ENCODE measurements at places on chromosomes 3 and 15.
A peak's percentile ranks its signal among the peaks of the same experiment; 100 is the strongest.

GRCh38 chr3:182238126-182238525 is 526.4 kb downstream of the SOX2 start:
- DNase-seq = peak; percentile 15

- DNase-seq = no peak
These were observed 266.9 kb downstream of the OCA2 start for GRCh38 chr15:27832237-27832596.

DNA sequence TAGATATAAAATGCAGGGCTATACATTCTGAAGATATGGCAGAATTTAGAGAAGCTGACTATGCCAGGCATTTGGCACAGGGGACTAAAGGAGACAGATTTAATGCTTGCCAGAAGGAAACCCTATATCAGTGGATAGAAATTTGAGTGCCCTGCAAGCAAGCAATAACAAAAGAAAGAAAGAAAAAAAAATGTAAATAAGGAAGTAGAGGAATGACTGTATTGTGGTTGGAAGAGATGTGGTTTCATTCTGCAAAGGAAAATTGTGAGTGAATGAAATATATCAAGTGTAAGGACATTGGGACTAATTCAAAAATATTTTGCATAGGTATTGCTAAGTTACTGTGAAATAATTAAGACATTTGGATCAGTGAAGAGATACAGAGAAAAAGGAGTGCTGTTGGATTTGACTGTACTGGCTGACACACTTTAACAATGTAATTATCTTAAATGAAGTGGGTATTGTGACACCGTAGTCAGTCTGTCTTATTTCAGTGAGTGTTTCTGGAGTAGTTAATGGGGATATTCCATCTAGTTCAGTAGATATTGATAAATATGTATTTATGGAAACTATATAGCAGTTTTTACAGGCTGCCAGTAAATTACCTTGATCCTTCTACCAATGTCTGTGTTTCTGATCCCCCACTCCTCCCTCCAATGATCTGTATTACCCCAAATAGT is 418.2 kb downstream of the CNTN4 start:
- DNase-seq = no peak

GRCh38 chr3:42601896-42602581 is 1.6 kb downstream of the NKTR start:
- DNase-seq = no peak

- no peak for DNase-seq
These were observed 59.9 kb downstream of the ADCY5 start for GRCh38 chr3:123388811-123389627.

DNA sequence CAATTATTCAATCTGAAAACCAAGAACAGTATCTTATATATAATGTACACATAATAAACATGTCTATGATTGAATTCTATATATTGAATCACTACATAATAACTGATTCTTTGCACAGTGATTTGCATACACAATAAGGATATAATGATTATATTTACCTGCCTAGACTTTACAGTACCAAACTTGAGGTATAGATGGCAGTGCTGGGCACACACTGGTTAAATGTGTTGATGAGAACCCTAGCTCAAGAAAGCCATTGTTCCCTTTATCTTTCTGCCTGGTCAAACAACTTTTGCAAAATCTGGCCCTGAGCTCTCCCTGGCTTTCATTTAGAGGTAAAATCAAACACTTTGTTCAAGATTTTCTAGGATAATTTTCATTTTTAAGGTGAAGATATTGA is 697.7 kb downstream of the TUSC7 start:
- no peak for DNase-seq

DNA sequence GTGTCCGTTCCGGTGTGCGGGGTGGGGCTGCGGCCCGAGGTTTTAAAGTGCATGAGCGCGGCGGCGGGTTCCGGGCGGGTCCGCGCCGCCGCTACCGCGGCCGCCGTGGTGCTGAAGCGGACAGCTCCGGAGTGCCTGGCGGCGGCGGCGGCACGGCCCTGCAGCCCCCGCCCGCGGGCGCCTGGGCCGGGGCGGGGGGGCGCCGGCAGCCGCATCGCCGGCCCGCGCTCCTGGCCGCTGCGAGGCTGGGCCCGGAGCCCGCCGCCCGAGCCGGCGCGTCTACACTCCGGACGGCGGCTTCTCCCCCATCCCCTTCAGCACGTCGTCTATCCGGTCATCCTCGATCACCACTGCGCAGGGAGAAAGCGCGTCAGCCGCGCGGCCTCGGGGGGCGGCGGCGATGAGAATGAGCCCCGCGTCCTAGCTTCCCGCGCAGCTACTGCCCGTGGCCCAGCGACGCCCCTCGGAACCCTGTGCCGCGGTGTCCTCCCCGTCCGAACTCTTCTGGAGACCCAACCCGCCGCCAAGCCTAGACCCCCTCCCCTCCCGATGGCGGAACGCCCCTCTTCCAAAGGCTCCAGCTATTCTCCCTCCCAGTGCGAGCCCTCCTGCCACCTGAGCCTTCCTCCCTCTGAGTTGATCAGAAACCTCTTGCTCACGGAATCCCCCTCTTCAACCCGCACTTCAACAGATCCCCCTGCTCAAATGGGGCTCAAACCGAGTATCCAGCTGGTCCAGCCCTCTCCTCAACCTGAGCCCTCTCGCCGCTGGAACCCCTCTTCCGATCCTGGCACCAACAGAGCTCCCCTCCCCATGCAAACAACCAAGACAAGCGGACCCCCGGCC is 1.3 kb downstream of the CAMK2N2 start:
- peak; percentile 24 for DNase-seq

GRCh38 chr3:119582178-119582577 is 2.9 kb downstream of the ADPRH start:
- DNase-seq = no peak

DNA sequence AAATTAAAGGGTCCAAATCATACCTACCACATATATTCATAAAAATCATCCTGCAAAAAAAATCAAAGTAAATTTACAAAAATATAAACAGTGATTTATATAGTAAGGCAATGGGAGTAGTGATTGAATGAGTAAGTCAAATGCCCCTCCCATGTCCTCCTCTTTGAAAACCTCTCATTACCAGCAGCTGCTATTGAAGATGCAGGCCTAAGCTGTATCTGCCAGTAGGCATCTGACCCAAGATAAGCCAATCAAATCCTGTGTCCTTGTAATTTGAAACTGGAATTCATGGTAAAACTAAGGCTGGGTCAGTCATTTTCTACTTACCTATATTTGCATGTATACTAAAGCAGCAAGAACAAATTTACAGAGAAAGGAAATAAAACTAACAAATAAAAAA is 60.4 kb upstream of the POU1F1 start:
- no peak for DNase-seq

DNA sequence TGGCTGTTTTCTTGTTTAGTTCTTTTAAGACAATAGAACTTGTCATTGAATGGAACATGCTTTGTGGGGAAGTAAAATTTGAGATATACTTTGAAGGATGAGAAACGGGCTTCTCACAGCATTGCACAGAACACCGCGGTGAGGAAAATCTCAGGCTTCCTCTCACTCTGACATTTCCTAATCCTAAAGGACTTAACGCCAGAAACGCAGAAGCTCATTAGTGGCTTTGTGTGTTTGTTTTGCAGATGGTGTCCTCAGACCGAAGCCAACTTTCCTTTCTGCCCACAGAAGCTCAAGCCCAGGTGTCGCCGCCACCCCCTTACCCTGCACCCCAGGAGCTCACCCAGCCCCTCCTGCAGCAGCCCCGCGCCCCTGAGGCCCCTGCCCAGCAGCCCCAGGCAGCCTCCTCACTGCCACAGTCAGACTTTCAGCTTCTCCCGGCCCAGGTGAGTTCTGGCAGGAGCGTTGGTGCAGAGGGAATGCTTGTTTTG is 78.9 kb upstream of the BLM start:
- DNase-seq = no peak

GRCh38 chr15:31214864-31215489 is 111.7 kb upstream of the KLF13 start:
- DNase-seq = no peak

- DNase-seq = peak; percentile 9
These were observed 36.2 kb downstream of the GAP43 start for GRCh38 chr3:115659253-115660220.

- DNase-seq = peak; percentile 73
These were observed 52.6 kb downstream of the GTF2E1 start for GRCh38 chr3:120795017-120795648.

GRCh38 chr3:169822540-169822939 is 9.8 kb upstream of the LRRC34 start:
- DNase-seq = no peak

DNA sequence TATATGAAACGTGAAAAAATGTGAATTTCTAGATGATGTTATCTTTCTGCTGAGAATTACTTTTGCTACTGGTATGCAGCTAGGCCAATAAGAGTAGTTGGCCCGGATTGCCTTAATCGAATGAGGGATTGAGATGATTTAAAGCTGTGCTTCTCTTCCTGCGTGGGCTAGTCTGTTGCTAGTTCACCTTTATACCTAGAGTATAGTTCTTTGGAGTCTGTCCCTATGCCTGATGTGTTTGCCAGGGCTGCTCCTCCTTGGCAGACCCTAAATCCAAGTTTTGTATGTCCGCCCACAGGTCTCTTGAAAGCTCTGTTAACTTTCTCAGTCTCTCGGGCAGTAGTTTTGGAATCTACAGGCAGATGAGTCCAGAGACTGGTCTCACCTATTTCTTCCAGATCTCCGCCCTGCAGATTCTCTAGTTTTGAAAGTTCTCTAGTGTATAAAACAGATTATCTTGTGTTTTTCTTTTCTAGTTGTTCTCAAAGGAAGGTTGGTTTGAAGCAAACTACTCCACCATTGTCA is 64.9 kb downstream of the MEF2A start:
- no peak for DNase-seq

DNA sequence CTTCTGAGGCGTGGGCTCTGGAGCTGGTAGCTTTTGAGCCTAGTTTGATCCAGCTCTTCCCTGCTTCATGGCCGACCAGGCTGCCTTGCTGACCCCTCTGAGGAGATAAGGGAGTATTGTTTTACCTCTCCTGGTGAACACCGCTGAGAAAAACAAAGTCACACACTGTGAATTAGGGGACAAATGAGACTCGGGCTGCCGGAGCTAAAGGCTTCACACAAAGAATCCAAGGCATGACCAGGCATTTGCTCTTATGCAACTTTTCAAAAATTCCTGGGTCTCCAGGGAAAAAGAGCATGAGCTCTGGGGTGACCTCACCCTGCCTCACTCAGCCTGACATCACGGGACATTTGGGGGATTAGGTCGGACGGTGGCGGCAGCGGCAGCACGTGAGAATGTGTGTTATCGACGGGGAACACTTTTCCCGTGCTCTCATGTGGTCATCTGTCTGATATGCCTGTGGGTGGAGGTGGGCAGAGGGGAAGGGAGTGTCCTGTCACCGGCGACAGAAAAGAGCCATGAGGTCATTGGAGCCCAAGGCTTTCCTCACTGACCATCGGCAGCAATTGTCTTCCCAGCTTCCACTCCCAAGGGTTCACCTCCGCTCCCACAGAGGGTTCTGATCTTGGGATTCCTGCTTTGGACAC is 61.0 kb downstream of the TMEM44 start:
- peak; percentile 78 for DNase-seq

- DNase-seq = no peak
These were observed 10.0 kb upstream of the MBNL1 start for GRCh38 chr3:152258448-152259393.

- DNase-seq = peak; percentile 20
These were observed 485.9 kb downstream of the NSUN3 start for GRCh38 chr3:94548581-94549316.

- DNase-seq = no peak
These were observed 3.0 kb upstream of the EDEM1 start for GRCh38 chr3:5184499-5184898.

GRCh38 chr3:123447749-123448517 is 957 bp downstream of the ADCY5 start:
- DNase-seq = peak; percentile 34

- DNase-seq = no peak
These were observed 114.6 kb downstream of the SEMA5B start for GRCh38 chr3:122912772-122913538.

DNA sequence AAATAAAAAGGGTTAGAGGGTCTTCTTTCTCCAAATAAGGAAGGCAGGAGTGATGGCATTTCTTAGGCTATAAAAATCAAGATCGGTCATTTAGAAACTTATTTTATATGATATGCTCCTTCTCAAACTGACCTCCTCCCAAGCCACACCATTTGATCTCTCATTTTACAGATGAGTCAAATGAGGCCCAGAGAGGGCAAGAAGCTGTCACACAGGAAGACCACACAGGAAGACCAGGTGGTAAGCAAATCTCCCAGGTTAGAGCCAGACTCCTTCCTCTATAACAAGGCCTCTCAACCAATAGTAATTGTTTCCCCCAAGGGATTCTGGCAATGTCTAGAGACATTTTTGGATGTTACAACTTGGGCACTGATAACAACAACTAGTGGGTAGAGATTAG is 13.8 kb downstream of the TLE3 start:
- DNase-seq = no peak

DNA sequence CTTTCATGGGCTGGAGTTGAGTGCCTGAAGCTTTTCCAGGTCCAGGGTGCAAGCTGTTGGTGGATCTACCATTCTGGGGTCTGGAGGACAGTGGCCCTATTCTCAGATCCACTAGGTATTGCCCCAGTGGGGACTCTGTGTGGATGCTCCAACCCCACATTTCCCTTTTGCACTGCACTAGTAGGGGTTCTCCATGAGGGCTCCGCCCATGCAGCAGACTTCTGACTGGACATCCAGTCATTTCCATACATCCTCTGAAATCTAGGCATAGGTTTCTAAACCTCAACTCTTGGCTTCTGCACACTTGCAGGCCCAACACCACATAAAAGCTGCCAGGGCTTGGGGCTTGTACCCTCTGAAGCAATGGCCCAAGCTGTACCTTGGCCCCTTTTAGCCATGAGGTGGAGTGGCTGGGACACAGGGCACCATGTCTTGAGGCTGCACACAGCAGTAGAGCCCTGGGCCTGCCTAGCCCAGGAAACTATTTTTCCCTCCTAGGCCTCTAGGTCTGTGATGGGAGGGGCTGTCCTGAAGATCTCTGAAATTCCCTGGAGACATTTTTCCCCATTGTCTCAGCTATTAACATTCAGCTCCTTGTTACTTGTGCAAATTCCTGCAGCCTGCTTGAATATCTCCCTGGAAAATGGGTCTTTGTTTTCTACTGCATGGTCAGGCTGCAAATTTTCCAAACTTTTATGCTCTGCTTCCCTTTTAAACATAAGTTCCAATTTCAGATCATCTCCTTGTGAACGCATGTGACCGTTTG is 6.0 kb upstream of the HACD2 start:
- peak; percentile 9 for DNase-seq

- DNase-seq = no peak
These were observed 45.5 kb downstream of the NEK11 start for GRCh38 chr3:131072099-131072559.

- DNase-seq = no peak
These were observed 125.6 kb upstream of the ROPN1 start for GRCh38 chr3:124117486-124117885.

GRCh38 chr15:88663141-88663621 is 24.4 kb downstream of the ISG20 start:
- DNase-seq = no peak

- peak; percentile 14 for DNase-seq
These were observed 22.6 kb downstream of the RARRES1 start for GRCh38 chr3:158709666-158710083.
